ENCODE measurements at places on chromosomes 13 and 19. TPM values are rescaled to one million over a fixed set of nuclear protein-coding genes. Genes with fewer than 3 reads are reported as not detected.

Gene DAND5
- total RNA-seq = not detected

GRCh38 chr19:18457483-18458331 lies 19.8 kb upstream of the ISYNA1 start:
- DNase-seq = no peak

Gene C2CD4C
- 0.11 TPM for total RNA-seq

DNA sequence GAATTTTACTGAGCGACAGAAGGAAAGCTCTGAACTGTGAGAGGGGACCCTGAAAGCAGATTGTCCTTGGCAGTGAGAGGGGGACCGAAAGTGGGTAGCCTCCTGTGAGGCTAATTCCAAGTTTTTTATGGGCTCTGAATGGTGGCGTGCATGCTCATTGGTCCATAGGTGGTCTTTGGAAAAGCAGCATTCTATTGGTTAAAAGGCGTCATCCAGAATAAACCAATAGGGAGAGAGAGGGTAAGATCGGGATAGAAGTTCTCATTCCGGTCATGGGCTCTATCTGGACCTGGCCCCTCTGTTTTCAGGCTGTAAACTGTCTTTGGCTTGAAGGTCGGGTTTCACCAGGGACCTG lies 539.8 kb upstream of the PCDH9 start:
- no peak for DNase-seq

- DNase-seq = no peak
Observed at GRCh38 chr19:35265900-35266519, 2.8 kb upstream of the USF2 start.

DNA sequence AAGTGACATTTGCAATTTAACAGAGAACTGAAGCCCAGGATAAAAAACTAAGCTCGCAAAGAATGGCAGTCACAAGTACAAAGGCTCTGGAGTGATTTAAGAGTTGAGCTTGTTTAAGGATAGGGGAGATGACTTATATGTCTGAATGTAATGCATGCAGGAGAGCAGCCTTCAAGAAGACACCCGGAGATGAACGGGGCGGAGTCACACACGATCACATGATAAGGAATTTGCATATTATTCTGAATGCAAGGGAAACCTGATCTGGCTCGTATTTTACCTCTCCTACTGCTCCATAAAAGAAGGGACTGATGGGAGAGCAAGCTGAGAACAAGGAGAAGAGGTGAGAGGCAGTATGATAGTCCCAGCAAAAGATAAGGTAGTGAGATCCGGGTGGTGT lies 12.9 kb downstream of the TBC1D4 start:
- no peak for DNase-seq

Gene RELB
- total RNA-seq = 137 TPM

All from activated T-cell treated with anti-CD3 and anti-CD28 coated beads, Interleukin-2, amount 50 U/mL, for 4 hours (primary cell).